ENCODE measurements at places on chromosomes 7 and 10.
A peak's percentile ranks its signal among the peaks of the same experiment; 100 is the strongest.

GRCh38 chr10:35448687-35449662 is 112.7 kb downstream of the CCNY start:
- no peak for DNase-seq

DNA sequence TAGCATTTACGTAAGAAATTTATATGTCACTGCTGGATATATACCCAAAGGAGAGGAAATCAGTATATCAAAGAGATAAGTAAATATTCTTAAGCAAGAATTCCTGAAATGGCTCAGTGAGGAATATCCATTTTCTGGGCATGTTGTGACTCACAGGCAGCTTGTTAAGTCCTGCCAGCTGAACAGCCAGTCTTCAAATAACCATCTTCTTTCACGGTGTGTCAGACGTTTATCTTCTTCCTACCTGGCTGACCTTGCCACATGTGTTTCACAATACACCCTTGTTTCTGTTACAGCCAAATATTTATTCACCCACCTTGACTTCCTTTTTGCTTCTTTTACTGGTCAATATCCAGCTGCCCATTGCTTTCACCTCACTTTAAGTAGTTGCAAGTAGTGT is 648.1 kb downstream of the ANKRD7 start:
- DNase-seq: peak; percentile 41

GRCh38 chr10:133258818-133259601 is 17.7 kb downstream of the ADAM8 start:
- peak; percentile 97 for DNase-seq

DNA sequence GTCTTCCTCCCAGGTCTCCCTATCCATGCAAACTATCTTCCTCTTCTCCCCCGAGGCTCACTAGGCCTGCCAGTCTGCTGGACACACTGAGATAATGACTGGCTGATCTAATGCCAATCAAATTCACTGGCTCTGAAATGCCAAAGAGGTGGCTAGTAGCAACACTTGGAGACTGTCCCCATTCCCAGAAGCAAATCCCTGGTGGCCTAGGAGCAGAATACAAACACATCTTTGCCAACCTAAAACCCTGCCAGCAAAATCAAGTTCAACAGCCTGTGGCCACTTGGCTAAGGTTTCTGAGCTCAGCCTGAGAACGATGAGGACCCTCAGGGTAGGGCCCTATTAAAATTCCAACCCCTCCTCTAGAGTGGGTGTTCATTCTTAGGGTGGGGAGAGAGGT is 46.6 kb downstream of the SH3PXD2A start:
- DNase-seq: no peak

DNA sequence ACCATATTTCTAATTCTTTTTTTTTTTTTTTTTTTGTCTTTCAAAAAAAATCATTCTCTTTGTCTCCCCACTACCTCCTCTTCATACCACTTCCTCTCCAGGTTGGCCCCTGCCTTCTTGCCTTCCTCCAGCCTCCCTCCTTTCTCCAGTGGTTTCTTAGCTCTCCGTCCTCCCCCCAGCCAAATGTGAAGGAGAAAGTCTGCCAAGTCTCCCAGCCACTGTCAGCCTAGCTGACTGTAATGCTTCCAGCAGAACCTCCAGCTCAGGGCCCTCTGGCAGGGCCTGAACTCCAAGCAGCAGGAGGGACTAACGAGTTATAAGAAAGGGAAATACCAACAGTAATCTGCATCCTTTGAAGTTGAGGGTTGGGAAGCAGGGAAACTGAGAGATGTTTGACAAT is 35.5 kb upstream of the BICC1 start:
- DNase-seq: no peak
